ENCODE measurements at places on chromosomes 4 and X. TPM values are rescaled to one million over a fixed set of nuclear protein-coding genes. Genes with fewer than 3 reads are reported as not detected.
A peak's percentile ranks its signal among the peaks of the same experiment; 100 is the strongest.

GRCh38 chr4:92969650-92970379, 666.0 kb downstream of the GRID2 start:
- no peak for DNase-seq

DNA sequence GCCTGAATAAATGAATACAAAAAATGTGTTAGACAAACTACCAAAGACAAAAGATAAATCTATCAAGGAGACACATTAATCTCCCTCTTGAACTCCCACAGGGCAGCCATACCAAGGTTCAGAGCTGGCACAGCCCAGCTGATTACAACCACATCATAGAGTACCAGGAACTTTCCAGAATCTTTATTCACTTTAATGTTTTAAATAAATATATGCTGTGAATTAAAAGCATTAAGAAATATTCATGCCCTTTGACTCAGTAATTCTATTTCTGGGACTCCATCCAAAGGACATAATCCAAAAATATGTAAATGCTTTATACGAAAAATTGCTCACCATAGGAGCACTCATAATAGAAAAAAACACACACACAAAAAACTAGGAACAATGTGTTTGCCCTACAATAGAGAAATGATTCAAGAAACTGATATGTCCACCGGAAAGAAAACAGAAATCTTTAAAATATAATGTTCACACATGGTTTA, 126.0 kb downstream of the LDB2 start:
- DNase-seq = no peak

Gene SYNPO2
- 1.2 TPM for total RNA-seq

DNA sequence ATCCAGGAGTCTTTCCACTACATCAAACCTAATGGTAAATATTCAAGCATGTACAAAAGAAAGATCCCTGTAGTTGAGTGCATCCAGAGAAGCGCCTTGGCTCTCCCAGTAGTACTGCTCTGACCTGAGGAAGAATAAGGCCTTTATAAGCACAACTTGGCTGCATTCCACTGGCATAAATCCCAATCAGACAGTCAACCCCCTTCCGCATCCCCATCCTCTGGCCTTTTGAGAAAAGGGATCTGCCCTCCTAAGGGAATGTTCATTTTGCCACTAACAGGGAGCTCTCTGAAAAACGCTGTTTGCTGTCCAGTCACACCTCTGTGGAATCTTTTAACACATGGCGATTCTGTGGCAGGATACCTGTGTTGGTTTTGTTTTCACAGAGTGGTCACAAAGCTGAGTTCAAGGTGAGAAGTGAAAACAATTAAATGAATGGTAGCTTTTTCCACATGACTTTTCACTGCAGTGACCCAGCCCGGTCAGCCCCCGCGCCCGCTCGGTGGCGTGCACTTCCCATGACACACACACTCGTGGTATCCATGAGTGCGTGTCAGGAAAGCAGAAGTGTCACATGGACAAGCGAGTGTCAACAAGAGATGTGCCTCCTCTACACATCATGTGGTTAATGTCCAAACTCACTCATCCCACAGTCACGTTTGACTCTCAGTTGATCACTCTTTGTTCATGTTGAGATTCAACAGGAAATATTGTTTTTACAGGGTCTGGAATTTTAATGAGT, 112.2 kb upstream of the ENPP6 start:
- DNase-seq = no peak

DNA sequence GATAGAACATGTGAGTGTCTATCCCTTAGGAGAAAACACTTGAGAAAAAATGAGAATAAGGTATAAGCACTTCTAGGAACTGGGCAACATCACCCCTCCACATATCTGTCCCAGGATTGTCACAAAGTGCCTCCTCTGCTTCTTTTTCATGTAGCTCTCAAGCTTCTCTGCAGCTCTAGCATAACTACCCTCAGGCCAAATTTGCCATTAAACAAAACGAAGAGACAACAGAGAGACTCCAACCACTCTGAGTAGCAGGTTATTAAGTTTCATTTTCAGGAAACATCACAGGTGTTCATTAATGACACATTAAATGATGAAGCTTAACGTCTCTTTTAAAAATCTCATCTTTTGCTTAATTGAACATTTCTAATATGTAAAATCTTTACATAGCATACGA, 580.0 kb downstream of the GALNTL6 start:
- DNase-seq = no peak

GRCh38 chr4:81756973-81757372, 285.3 kb upstream of the RASGEF1B start:
- DNase-seq = no peak

DNA sequence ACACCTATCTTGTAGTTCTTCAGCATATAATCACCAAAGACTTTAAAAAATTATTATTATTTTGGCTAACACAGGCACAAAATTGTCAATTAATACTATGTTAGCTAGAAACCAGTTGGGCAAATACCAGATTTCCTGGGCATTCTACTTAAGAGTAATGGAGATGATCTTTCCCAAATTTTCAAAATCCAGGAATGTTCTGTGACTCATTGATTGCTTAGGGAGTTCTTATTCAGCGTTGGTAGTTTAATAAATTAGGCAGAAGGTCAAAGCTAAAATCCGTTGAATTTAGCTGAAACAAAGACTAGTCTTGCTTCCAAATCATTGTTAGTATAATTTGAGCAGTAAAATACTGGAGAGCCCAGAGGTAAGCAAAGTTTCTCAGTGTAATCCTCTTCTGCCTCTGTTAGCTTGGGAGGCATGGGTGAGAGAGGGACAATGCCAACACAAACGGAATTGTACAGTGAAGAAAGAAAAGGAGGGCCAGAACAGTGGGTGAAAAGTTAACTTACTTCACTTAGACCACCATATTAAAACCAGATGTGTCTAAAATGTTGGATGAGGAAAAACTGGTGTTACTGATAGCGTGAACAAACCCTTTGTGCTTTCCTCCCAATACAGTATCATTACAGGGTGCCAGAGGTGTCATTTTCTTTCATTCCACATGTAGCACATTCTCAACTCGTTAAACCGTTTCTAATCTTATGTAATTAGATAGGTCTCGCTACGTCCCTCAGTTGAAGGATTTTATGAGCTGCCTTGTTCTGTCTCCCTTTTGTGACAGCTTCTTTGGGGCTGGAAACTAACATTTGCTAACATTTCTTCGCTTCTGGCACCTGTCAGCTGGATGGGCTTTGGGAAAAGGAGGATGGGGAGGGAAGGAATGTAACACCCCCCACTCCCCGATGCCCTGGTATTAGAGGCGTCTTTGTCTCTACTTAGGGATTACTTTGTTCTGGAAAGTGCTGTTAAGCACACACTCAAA, 87.4 kb upstream of the CITED1 start:
- DNase-seq = no peak

DNA sequence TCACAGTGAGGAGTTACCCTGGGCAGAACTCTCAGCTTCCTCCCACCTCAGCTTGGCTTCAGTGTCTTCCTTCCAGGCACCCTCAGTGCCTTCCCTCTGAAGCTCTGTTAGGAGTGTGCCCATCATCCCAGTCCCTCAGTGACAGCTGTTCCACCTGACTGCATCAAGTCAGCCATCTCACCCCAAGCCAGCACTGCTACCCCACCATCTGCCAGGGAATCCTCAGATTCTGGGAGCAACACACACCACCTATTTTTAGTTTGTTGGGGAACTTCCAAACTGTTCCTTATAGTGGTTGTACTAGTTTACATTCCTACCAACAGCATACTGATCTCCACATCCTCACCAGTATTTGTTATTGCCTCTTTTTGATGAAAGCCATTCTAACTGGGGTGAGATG, 182.9 kb downstream of the RELL1 start:
- DNase-seq = no peak

GRCh38 chrX:70878902-70879301, 29.6 kb downstream of the TEX11 start:
- no peak for DNase-seq

DNA sequence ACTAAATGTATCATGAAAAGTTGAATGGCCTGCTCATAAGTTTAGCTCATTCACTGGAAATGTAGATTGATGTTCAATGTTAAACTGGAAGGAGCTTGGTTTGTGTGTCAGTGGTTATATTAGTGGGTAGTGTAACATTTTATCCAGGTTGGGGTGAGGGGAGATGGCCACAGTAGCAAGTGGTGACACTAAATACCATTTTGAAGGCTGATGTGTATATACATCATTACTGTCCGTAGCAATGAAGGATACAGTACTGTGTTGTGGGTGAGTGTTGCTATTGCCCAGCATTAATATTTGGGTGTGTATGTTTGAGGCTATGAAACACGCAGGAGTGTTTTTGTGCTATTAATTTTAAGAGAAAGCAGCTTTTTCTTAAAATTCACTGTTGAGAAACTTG, 6.3 kb downstream of the HMGB3 start:
- DNase-seq = no peak

DNA sequence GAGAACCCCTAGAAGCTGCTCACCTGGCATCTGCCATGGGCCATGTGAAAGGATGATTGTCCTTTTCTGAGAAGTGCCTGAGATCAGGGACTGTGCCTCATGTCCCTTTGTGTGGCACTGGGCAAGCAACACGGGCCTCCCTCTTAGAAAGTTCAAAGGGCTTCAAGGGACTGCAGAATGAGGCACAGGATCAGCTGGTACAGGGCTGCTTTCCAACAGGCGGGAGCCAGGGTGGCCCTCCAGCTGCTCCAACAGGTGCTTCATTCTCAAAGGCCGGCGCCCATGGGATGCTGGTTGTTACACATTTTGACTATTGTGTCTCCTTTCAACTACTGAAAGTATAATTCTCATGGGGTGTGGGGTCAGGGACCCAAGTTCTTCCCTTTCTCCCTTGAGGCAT, 114.7 kb downstream of the ENPP6 start:
- DNase-seq = no peak

Gene TRIM60
- not detected for total RNA-seq

GRCh38 chrX:135424469-135424868, 2.7 kb downstream of the SMIM10L2A start:
- no peak for DNase-seq

DNA sequence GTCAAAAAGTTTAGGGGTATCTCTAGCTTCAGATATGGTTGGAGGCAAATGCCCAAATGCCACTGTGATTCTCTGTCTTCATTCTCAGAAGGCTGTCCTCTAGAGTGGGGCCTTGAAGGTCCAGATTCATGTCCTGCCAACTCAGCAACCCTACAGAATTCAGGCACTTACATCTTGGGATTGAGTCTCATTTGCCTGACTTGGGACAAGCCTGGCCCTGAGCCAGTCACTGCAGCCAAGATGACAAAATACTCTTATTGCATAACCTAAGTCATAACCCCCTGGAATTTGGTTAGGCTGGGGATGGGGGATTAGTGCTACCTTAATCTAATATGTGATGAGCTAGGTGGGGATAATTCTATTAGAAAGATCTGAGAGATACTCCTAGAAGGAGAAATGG, 100.5 kb downstream of the AREG start:
- no peak for DNase-seq

GRCh38 chr4:40289366-40290188, 45.6 kb upstream of the CHRNA9 start:
- peak; percentile 54 for DNase-seq

GRCh38 chr4:167897116-167897515, 195.2 kb upstream of the ANXA10 start:
- DNase-seq = no peak

- no peak for DNase-seq
These were observed at the start of gene PROM1 for GRCh38 chr4:16083241-16084191. PROM1 (minus strand) TSS chr4:16084023; CDS start chr4:16075906, 8,117 bp downstream.

- DNase-seq = no peak
These were observed 35.6 kb downstream of the DAPP1 start for GRCh38 chr4:99852199-99852749.

- DNase-seq = no peak
These were observed 392.5 kb downstream of the ZNF674 start for GRCh38 chrX:46152756-46153155.

Gene CLNK
- not detected for total RNA-seq

DNA sequence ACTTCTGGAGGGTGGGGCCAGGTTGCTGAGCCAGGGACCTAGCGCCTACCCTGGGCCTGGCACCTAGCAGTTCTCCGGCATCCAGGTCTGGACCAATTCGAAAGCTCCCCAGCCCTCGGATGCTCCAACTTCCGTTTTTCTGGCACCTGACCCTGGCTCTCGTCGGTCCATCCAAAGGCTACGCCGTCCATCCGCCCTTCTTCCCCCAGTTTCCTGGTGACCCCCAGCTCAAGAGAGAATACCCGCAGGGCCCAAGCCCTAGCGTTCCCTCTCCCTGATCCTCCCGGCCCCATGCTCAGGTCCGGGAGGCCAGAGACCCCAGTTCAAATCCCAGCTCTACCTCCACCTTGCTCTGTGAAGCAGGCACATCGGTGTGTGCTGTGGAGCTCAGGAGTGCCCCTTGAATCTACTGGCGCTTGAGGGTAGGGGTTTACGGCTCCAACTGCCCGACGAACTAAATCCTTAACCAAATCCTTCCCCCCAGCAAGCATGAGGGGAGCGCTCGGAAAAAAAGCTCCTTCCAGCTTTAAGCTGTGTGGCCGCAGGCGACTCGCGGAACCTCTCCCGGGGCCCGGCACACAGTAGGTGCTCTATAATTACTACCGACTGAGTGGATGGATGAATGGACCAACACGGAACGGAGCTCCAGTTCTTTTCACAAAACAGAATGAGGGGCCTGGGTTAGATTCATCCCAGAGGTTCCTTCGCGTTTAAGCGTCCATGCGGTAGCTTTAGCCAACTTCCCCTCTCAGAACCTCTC, 1.1 kb downstream of the CRMP1 start:
- DNase-seq = no peak

Gene MMAA
- total RNA-seq = 9.5 TPM

DNA sequence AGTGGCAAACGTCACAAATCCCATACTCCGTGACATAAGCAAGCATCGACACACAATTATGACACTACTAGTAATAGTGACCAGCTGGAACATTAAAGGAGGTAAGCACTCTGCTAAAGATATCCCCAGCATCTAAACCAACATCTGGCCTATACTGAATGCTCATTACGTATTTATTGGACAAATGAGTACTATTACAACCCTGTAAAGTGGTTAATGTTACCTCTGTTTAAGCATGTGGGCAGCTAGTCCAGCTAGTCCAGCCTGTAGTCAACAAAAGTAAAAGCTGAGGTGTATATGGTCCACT, 419 bp upstream of the RPGR start:
- DNase-seq = no peak

Gene MAGEA3
- not detected for total RNA-seq

GRCh38 chr4:186297013-186297645, 31.1 kb downstream of the F11 start:
- peak; percentile 74 for DNase-seq

Gene MGARP
- not detected for total RNA-seq

DNA sequence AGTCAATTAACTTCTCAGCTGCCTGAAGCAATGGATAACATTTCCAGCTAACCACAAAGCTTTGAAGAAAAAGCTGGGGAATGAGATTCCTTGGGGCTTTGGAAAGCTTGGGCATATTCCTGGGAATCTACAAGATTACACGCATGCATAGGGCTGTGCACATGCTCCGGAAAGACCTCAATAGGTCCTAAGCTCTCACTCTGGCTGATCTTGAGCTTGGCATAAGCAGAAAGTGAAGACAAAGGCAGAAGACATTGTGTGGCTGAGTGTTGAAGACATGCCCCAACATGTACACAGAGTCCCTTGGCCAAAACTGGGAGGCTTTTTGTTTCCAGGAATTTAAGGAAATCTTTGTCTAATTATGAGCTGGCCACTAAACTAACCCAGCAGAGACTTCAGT, 31.2 kb downstream of the ATG4A start:
- DNase-seq = no peak
